Pons (tissue), 1 donor: ENCODE measurements at places on chromosomes 7 and 10.

- no peak for DNase-seq
Measured at GRCh38 chr10:132326925-132327324, 5.1 kb upstream of the LRRC27 start.

- no peak for DNase-seq
Measured at GRCh38 chr10:70541736-70542564, 60.6 kb downstream of the PRF1 start.

DNA sequence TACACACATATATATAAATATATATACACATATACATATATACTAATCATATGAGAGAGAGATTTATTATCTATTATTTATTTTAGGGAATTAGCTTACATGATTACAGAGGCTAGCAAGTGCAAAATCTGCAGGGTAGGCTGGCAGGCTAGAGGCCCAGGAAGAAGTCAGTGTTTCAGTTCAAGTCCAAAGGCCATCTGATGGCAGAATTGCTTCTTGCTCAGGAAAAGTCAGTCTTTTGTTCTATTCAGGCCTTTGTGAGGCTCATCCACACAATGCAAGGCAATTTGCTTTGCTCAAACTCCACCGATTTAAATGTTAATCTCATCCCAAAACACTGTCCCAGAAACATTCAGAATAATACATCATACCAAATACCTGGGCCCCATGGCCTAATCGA is 2.6 kb upstream of the C10orf120 start:
- DNase-seq: peak; percentile 91

DNA sequence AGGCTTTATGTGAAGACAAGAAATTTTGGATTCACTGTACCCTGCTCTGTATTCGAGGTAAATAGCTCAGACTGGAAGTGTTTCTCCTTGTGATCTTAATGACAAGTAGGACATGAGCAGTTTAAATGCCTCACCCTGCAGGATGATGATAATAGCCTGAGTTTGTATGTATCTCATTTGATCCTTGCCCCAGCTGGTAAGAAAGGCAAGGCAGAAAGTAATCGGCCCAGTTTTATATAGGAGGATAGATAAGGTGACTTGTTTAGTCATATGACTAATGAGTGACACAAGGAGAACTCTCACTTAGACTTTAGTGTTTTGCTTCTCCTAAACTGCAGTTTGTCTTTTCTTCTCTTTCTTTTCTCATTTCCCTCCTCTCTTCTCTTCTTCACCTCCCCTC is 372.6 kb downstream of the PHF14 start:
- DNase-seq: no peak

DNA sequence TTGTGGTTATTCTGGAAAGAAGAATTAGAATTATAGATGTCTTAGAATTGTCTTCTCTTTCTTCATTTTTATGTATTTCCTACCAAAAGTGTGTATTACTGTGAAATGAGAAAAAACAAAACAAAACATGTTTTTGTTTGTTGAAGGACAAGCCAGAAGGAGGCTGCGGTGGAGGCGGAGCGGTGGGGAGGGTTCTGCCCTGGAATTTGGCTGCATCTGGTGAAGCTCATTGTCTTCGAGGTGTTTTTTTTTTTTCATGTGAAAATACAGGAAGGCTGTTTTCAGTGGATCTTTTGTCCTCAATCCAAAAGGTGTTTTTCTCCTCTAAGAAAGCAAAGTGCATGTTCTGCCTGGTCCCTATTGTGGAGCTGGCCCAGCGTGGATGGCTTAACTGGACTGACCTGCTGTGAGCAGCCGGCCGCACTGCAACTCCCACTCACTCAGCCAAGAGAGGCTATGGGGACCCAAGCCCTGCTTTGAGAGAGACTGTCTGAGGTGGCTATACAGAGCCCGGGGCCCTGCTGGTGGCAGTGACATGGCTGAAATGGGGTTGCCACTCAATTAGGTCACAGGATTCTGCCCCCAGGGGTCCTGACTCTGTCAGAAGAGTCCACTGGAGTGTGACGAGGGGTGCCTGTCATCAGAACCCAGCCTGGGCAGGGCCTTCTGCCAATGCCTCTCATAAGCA is 184.9 kb upstream of the MKI67 start:
- no peak for DNase-seq

DNA sequence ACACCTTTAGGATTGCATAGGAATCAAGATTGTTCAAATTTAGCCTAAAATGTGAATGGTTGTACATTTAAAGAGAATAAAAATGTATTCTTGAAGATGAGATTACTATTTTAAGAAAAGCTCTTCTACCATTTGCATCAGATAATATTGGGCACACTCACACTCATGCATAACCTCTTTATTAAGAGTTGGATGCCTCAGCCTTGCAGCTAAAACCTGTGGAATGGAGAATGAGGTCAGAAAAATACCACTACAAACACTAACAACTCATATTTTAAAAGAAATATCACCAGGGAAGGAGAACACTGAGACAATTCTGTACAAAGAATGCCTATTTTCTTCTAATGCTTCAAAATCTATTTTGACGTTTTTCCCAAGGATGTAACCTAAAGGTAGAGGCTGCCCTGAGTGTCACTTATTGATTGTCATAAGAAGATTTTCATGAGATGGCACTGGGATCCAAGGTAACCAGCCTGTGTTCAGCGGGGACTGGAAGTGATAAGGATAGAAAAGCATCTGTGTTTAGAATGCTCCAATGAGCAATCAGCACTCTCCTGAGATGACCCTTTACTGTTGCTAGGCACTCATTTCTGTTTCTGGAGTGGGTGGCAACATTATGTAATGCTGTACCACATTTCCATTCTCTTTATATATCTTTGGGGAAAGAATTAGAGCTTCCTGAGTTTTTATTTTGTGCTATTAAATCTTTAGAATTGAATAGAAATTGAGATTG is 26.6 kb downstream of the REEP3 start:
- DNase-seq: no peak

DNA sequence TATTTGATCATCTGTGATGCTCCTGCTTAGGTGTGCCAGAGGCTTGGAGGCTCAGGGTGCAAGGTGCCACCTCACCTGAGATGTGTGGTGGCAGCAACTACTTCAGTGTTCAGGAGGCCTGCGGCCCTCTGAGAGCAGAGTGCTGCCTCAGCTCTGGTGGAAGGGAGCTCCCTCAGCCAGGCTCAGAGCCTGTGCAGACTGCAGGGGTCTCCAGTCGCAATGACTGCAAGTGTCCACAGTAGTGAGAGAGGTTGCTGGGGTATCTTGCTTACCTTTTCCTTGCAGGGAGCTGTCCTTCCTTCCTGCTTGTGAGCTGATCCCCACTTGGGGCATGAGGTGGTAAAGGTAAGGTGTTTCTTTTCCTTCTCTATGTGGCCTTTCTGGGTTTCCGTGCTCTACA is 131.0 kb upstream of the GAD2 start:
- DNase-seq: no peak

DNA sequence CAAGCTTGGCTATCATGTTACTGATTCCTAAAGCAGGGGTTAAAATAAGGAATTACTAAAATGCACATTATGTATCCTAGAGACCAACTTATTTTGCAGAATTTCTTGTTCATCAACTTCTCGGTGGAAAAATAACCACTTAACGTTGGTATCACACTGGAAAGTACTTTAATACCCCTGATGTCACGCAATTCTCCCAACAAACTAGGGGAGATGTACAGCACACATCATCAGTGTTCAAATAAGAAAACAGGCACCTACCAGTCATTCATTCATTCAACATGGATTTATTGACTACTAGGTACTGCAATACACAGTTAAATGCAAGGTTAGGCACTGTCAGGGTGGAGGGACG is 648 bp downstream of the HUS1 start:
- peak; percentile 45 for DNase-seq

DNA sequence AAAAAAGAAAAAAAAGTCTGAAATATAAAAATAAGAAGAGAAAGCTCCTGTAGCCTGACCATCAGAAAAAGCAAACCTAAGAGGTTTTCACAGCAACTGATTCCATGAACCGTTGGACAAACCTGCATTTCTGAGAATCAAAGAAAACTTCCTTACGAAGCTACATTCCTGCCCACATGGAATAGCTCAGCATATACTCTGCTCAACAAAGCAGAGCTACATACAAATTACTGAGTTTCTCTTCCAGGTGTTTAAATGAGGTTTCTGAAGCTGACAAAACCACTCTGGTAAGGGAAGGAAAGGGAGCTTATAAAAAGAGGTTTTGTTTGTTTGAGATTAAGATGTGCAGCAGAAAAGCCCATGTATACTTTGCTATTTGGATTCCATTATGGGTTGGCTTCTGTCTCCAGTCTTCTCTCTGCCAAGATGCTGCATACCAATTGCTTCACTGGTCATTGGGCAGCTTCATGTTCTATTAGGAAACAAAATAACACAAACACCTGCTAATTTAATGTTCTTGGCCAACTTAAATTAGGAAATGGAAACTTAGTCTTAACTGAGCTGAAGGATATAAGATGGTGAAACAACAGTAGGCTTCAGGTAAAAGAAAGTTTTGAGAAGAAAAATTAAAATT is 314.1 kb downstream of the LRRTM3 start:
- no peak for DNase-seq

DNA sequence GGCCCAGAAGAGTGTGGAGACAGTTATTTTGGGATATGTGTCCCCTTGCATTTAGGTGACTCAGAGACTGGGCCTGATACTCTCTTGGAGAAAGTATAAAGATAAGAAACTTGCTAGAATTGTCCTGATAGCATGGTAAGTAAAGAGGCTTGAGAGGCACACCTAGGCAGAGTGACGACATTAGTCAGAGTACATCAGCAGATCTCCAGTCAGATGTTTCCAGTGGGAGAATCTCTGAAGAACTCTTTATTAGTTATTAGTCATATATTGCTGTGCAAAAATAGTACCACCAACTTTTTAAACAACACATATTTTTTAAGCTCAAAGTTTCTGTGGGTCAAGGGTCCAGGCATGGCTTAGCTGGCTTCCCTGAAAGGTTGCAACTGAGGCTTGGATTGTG is 182.6 kb downstream of the NEBL start:
- no peak for DNase-seq

GRCh38 chr7:57328963-57329362 is 121.0 kb upstream of the ZNF716 start:
- DNase-seq: no peak

DNA sequence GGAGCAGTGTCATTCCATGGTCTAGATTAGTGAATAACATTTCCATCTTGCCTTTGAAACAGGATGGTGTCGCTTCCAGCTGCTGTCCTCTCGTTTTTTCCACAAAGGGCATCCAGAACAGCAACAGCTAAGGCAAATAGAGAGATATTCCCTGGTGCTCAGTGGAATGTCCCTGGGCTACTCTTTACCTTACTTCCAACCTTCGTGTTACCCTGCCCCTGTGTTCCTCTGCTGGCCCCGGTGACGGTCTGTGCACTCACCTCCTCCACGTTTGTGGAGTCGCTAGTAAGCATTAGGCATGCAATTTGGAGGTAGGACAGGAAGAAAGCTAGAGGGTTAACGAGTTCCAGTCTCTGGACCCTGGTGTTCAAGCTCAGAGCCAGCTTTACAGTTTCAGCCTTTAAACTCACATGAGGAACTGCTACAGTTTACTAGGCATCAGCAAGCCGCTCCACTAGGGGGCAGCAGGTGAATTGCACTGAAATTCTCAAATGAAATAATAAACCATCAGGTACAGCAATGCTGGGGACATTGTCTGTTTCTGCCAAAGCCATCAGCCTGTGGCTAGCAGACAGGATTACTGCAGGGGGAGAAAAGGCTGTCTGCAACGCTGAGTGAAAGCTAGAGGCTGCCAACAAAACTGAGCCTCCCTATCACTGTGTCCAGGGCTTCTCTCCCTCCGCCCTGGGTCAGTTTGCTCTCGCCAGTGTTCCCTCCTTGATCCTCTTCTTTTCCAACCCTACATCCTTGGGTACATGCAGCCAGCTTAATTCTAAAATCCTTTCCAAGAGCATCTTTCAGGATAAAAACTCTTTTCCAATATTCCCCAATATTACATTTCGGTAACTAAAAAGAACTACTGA is 9.0 kb downstream of the MRPL32 start:
- DNase-seq: peak; percentile 79

GRCh38 chr10:30812018-30812851 is 182.7 kb upstream of the LYZL2 start:
- no peak for DNase-seq

GRCh38 chr10:128257428-128257827 is 131.2 kb upstream of the MKI67 start:
- no peak for DNase-seq

DNA sequence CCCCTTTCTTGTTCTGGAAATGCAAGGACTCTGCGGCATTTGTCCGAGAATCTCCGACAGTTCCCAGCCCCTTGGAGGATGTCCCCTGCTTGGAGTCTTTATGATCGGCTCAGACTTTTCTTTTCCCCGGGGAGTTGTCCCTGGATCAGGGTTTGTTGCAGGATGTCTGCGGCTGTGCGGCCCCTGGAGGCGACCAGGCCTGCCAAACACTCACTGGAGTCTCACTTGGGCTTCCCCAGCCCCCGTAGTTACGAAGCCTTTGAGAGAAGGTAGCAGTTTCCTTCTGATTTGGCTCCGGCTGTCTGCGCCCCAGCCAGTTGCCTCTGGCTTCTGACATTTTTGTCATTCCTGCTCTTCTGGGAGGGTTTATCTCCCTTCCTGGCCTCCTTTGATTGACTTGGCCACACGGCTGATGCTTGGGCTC is 16.1 kb downstream of the COL26A1 start:
- no peak for DNase-seq

DNA sequence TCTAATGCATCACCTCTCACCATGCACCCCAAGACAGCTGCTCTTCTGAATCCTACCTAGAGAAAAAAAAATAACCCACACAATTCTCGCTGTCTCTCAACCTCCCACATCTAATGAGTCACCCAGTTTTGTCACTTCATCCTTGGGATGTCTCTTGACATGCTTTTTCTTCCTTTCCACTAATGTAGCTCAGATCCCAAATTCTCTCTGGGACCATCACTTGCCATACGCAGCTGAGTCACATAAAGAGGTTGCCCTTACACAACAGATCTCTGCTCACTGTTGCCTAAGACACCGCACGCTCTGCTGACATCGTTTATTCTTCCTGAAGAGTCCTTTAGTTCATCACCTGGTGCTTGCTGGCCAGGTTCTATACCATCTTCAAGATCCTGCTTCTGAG is 606.0 kb upstream of the GALNT17 start:
- no peak for DNase-seq

GRCh38 chr7:111835066-111835465 is 272.8 kb upstream of the IMMP2L start:
- DNase-seq: no peak

GRCh38 chr10:52568309-52568708 is 204.3 kb downstream of the MBL2 start:
- no peak for DNase-seq

- no peak for DNase-seq
Measured at GRCh38 chr10:84179059-84179710, 5.6 kb downstream of the GPR15LG start.

- DNase-seq: no peak
Measured at GRCh38 chr7:17772581-17773288, 167.6 kb downstream of the SNX13 start.

DNA sequence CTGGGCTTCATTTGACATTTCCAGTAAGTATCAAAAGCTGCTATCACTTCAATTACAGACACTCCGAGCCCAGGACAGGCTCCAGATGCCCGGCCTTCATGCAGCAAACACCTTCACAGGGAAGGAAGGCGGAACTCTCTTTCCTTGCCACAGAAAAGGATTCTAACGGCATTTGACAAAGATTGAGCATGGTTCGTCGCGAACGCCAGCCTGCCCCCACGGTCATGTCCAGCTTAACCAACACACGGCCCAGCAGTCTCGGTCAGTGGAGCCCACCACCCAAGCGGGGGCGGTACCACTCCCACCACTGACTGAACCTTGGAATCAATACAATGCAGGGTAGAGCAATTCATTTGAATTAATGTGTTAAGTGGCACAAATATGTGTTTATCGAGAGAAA is 607.2 kb downstream of the DNAJB6 start:
- DNase-seq: no peak

GRCh38 chr10:36109399-36110023 is 467.4 kb upstream of the FZD8 start:
- DNase-seq: no peak
